Thoracic aorta endothelial cell (primary cell): ENCODE measurements at places on chromosomes 13 and 19. TPM values are rescaled to one million over a fixed set of nuclear protein-coding genes. Genes with fewer than 3 reads are reported as not detected.

CGB2 gene
- total RNA-seq: not detected in 2 replicates

GPI gene
- total RNA-seq: 245 and 282 TPM in 2 replicates

FBN3 gene
- total RNA-seq: not detected in 2 replicates

CPB2 gene
- not detected in 2 replicates for total RNA-seq

VRK3 gene
- total RNA-seq: 29.5 and 33.4 TPM in 2 replicates

ZNF285 gene
- total RNA-seq: 3.5 and 3.9 TPM in 2 replicates

ETV2 gene
- 0.14 TPM in 1 of 2 replicates, not detected in the other for total RNA-seq

KCNJ14 gene
- 0.57 and 0.66 TPM in 2 replicates for total RNA-seq

FCHO1 gene
- total RNA-seq: 0.93 and 1.7 TPM in 2 replicates

ZNF575 gene
- total RNA-seq: 0.27 TPM in 1 of 2 replicates, not detected in the other

ZNF442 gene
- total RNA-seq: 0.79 and 1.2 TPM in 2 replicates

DHDH gene
- total RNA-seq: not detected in 2 replicates

ATP4B gene
- total RNA-seq: not detected in 2 replicates

TPTE2 gene
- total RNA-seq: not detected in 2 replicates

SLC1A6 gene
- not detected in 2 replicates for total RNA-seq

RYR1 gene
- total RNA-seq: under 0.01 TPM in 1 of 2 replicates, not detected in the other

ZNF223 gene
- total RNA-seq: 5.6 and 6.3 TPM in 2 replicates
